ENCODE measurements at places on chromosomes 3 and 15. TPM values are rescaled to one million over a fixed set of nuclear protein-coding genes. Genes with fewer than 3 reads are reported as not detected.

MCF2L2 gene
- 2.1 TPM for total RNA-seq

RPL39L gene
- 12.6 TPM for total RNA-seq

C3orf52 gene
- 2.9 TPM for total RNA-seq

LAMB2 gene
- not detected for total RNA-seq

PAQR9 gene
- total RNA-seq, result not detected

LMAN1L gene
- 0.38 TPM for total RNA-seq

IL16 gene
- total RNA-seq, result 319 TPM

TRPM7 gene
- 41.1 TPM for total RNA-seq

Data from activated naive CD4-positive, alpha-beta T cell treated with anti-CD3 and anti-CD28 coated beads, Interleukin-2, amount 10 ng/mL, durations not matched to agents 5 hours and 36 hours (primary cell).